ENCODE measurements at places on chromosomes 12 and 14. TPM values are rescaled to one million over a fixed set of nuclear protein-coding genes. Genes with fewer than 3 reads are reported as not detected.

Gene TDRD9
- total RNA-seq = 1.1 TPM

- DNase-seq = no peak
Observed at GRCh38 chr14:95445676-95446075, 70.8 kb downstream of the SYNE3 start.

GRCh38 chr14:106141242-106142220, 615.1 kb downstream of the TMEM121 start:
- DNase-seq = peak; percentile 61

GRCh38 chr14:93076755-93077154, 39.0 kb downstream of the ITPK1 start:
- no peak for DNase-seq

Gene SCARB1
- total RNA-seq = 17.2 TPM

All from activated CD8-positive, alpha-beta memory T cell treated with anti-CD3 and anti-CD28 coated beads, Interleukin-2, amount 10 ng/mL, durations not matched to agents 7 days and 5 days (primary cell).